ENCODE measurements at places on chromosomes 1 and 21.

- no peak for DNase-seq
Observed at GRCh38 chr1:168330285-168330684, 49.6 kb downstream of the TBX19 start.

DNA sequence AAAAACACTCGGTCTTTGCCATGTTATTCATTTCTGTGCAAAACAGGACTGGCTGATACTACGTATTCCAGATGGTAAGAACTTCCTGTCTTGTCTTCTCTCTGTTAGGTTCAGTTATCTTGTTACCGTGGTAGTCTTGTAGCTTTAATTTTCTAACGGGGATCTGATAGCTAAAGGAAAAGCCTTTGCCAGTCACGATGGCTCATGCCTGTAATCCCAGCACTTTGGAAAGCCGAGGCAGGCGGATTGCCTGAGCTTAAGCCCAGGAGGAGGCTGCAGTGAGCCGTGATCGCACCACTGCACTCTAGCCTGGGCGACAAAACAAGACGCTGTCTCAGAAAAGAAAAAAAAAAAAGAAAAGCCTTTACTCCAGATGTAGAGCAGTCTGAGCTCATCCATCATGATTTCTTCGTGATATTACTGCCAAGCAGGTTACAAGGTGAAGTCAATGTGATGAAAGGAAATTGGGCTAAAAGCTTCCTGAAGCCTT lies 11.1 kb upstream of the MSTO1 start:
- peak; percentile 38 for DNase-seq

- no peak for DNase-seq
Observed at GRCh38 chr1:166716620-166717019, 122.7 kb upstream of the POGK start.

DNA sequence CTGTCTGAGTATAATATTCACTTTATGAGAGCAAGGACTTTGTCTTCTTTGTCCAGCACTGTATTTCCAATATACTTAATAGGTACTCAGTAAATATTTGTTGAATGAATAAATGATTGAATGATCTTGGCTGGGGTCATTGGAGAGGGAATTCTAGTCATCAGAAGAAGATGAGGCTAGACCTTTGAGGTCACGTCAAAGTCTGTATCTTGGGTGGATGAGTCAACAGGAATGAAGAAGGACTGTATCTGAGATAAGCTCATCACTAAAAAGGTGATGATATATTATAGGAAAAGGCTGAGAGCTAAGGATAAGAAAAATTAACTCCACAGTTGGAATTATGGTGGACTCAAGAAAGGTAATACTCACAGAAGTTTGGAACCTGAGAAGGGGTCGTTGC lies 125.1 kb upstream of the MAGI3 start:
- DNase-seq = no peak

GRCh38 chr1:244063498-244063897 lies 12.4 kb downstream of the ZBTB18 start:
- DNase-seq = no peak

DNA sequence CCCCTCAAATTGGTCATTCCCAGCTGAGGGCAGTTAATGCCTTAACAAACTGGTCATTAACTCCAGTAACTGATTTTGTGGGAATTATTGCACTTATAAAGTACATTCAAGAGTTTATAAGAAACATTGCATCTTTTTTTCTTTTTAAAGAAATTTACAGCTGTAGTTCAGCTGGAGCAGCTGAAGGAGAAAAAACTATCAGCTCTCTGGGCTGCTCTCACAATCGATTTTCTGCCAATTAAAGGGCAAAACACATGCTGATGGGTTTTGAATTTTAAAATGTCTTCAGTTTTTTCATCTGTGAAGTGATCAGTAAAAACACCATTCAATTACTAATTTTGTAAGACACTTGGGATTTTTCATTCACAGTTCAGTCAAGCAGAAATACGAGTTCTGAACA lies 74.7 kb downstream of the KIFAP3 start:
- no peak for DNase-seq

GRCh38 chr1:222618880-222619596 lies 1.1 kb downstream of the MIA3 start:
- DNase-seq = peak; percentile 21

DNA sequence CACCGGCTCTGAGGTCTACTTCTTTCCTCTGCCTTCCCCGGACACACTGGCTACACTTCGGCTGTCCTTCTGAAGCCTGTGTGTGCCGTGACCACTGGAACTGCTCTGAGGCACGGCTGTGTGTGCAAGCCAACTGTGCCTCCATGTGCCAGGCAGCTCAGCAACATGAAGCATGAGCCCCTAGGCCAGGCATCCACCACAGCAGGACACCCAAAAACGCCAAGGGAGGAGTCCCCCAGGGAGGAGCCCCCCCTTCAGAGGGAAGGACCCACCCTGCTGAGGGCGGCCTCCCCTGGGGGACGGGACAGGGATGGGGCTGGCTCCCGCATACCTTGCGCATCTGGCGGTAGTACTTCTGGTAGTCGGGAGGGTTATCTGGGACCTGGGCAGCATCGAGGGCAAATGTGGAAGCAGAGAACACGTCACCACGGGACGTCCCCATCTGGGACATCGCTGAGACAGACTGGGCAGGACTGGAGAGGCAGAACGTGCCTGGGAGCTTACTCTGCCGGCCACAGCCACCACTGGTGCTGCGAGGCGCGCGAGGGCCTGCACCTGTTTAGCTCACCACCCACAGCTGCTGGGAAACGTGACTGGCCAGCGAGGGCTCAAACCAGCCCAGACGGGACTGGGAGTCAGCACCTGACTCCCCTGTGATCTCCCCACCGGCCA lies 20.5 kb downstream of the LSS start:
- DNase-seq = no peak

GRCh38 chr1:235408503-235408960 lies 41.3 kb downstream of the TBCE start:
- no peak for DNase-seq

- DNase-seq = no peak
Observed at GRCh38 chr1:34436836-34437235, 260.1 kb downstream of the C1orf94 start.

DNA sequence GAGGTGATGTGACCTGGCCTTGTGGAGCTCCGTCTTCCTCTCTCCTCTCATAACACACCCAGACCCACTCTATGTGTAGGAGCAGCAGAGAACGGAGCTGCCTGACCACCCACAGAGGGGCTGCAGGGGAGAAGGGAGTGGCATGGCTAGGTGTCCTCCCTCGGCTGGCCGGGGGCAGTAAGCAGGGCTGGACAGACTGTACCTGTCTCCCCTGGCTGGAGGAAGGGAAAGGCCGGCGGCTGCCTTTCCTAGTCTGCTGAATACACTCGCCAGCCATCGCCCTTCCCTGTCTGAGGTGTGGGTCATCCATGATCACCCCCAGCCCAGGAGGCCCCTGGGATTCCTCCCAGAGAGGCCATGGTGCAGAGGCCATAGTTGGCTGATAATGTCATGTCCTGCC lies 187.2 kb upstream of the AJAP1 start:
- no peak for DNase-seq

DNA sequence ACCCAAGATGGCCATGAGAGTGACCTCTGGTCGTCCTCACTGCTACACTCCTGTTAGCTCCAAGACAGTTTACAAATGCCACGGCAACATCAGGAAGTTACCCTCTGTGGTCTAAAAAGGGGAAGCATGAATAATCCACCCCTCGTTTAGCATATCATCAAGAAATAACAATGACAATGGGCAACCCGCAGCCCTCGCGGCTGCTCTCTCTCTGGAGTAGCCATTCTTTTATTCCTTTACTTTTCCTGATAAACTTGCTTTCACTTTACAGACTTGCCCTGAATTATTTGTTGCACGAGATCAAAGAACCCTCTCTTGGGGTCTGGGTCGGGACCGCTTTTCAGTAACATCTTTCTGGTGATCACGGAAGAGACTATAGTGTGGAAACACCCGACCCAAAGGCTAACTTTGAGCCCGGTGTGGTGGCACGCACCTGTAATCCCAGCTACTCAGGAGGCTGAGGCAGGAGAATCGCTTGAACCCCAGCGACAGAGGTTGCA lies 19.8 kb upstream of the COX20 start:
- DNase-seq = no peak

GRCh38 chr1:219189952-219190351 lies 16.3 kb downstream of the LYPLAL1 start:
- DNase-seq = no peak

Data from midbrain (tissue), 1 donor.